NCI-H524 treated with DMSO at 0.1 percent for 48 hours (cell line): ENCODE measurements at places on chromosomes 1 and 21.

DNA sequence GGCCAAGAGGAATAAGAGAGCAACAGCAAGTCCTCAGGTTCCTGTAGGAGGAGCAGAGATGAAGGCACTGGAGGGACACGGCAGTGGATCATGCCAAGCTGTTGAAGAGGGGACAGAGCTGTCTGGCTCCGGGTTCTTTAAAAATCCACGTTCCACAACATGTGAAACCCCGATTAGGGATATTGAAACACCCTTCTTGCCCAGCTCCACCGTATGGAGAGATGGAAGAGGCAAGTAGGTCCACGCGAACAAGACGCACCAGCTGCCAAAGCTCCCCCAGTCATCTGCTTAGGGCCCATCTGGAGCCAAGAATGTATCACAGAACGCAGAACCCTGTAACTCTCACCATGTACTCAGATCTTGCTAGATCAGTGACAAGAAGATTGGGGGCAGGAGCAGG is 3.9 kb downstream of the C1orf198 start:
- DNase-seq, result no peak

DNA sequence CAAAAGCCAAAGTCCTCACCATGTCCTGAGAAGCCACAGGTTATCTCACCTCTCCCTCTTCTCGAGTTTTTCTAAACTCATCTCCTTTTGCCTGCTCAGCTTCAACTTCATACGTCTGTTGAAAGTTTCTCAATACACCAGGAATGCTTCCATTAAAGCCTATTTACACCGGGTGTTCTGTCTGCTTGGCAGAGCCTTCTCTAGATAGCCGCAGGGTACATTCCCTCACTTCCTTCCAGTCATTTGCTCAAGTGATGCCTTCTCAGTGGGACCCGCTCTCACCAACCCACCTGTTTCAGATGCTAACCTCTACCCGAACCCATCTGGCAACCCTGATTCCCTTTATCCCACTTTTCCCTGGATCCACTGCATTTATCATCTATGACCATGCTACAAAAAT is 257.0 kb upstream of the ADGRL2 start:
- no peak for DNase-seq

GRCh38 chr1:101245246-101245927 is 8.6 kb downstream of the S1PR1 start:
- DNase-seq, result no peak

GRCh38 chr21:42733874-42734273 is 80.5 kb downstream of the PDE9A start:
- no peak for DNase-seq

DNA sequence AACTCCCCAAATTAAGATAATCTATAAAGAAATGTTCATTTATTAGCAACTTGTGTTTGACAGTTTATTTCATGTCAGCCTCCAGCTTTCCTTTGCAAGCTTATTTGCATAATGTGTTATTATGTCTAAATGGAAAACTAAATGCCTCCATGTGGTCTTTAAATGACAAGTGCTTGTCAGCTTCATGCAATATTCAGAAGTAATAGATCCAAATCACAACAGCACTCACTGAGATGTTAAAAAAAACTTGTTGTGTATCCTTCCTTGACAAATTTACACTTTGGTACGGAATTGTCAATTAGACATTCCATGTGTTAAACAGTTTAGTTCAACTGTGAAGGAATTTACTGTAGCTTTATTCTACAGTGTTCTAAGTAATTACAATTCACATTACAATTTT is 124.4 kb upstream of the PTBP2 start:
- no peak for DNase-seq
